ENCODE measurements at places on chromosomes 2 and 18.

DNA sequence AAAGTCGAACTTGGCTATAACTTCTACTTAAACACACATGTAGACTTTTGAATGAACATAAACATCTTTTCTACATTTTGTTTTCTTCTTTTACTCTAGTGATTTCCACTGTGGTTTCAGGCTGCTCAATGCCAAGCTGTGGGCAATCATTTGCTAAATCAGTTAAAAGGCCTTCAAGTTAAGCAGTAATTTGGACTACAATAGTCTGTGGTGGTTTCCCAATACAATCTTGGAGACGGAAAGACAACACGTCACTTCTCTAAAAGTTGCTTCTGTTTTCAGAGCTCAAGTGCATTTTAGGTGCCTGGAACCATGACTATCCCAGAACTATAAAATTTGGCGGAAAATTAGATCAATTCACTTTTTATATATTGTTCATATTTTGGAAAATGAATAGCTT lies 69.4 kb downstream of the TXNL1 start:
- no peak for DNase-seq

GRCh38 chr2:168157926-168158325 lies 89.5 kb downstream of the STK39 start:
- no peak for DNase-seq

DNA sequence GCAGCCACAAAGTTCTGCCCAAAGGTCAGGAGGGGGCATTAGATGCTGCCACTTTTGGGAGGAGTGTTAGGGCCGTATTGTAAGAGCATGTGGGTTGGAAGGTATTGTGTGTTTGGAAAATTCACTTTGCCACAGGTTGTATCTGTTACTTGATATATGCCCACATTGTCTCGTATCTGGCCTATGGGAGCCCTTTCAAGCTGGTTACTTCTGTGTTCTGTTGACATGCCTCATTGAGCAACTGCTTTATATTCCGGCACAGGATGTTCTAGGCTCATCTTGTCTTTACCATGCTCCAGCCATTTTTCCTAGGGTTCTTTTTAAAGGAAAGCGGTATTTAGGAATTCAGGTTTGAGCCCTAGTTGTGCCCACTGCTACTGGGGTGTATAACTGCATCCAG lies 6.0 kb downstream of the ADNP2 start:
- DNase-seq, result no peak

- DNase-seq, result no peak
Measured at GRCh38 chr2:63300835-63301234, 250.2 kb downstream of the OTX1 start.

DNA sequence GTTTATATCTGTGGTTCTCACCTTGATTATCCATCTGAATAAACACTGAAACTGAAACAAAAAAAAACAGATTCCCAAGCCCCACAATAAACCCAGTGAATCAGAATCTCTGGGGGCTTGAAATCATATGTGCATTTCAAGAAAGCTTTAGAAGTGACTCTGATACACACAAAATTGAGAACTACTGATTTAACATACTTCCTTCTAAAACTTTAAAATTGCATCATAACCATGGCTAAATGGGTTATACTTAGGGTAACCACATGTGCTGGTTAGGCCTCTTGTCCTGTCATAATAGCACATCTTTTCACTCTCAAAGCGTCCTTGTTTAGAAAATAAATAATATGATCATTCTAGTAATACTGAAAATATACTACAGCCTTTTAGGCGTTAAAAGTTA lies 100.9 kb downstream of the ATAD2B start:
- DNase-seq, result no peak

GRCh38 chr18:10100941-10101701 lies 187.3 kb downstream of the VAPA start:
- no peak for DNase-seq

GRCh38 chr2:72128843-72129227 lies 18.8 kb downstream of the CYP26B1 start:
- DNase-seq, result no peak

DNA sequence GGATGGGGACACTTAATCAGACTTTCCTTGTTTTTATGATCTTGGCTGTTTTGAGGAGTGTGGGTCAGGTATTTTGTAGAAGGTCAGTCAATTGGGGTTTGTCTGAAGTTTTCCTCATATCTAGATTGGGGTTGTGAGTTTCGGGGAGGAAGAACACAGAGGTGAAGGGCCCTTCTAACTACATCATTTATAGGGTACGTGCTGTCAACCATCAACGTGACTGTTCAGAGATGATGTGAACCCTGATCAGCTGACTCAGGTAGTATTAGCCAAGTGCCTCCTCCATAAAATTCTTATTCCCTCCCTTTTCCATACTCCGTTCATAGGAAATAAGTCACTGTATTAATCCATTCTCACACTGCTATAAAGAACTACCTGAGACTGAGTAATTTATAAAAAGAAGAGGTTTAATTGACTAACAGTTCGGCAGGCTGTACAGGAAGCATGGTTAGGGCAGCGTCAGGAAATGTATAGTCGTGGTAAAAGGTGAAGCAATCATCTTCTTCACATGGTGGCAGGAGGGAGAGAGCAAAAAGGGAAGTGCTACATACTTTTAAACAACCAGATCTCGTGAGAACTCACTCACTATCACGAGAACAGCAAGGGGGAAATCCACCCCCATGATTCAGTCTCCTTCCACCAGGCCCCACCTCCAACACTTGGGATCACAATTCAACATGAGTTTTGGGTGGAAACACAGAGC lies 547.1 kb upstream of the LINC00305 start:
- no peak for DNase-seq

DNA sequence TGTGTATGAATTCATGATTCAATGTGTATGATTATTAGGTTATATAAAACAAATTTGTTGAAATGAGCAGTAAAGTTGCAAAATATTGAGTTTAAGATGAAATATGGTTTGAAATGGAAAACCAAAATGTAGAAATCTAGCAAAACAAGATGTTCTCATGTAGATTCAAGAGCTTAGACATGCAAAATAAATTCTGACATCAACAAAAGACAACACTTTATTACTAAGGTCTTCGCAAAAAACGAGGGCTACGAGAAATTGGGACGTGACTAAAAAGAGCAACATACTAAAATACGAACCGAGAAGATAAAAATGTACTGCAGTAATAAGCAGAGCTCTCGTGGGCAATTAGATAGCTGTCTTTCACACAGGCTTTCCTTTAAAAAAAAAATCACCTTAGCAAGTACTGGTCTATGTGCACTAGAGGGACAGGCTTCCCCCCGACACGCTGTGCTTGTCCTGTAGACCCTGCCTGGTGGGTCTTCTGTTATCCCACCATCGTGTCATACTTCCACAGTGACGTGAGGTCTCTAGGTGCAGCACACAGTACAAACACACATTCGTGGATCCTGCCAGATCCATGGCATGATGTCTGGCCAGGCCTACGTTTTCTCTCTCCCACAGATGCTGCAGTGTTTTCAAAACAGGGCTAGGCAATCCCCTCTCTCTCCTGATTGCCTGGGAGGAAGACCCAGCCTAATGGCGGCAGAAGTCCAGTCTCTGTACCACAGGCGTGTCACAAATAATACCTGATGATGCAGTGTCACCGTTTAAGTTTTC lies 240.8 kb downstream of the TCF4 start:
- DNase-seq, result no peak

GRCh38 chr18:2002604-2003003 lies 568.7 kb downstream of the METTL4 start:
- DNase-seq, result no peak

DNA sequence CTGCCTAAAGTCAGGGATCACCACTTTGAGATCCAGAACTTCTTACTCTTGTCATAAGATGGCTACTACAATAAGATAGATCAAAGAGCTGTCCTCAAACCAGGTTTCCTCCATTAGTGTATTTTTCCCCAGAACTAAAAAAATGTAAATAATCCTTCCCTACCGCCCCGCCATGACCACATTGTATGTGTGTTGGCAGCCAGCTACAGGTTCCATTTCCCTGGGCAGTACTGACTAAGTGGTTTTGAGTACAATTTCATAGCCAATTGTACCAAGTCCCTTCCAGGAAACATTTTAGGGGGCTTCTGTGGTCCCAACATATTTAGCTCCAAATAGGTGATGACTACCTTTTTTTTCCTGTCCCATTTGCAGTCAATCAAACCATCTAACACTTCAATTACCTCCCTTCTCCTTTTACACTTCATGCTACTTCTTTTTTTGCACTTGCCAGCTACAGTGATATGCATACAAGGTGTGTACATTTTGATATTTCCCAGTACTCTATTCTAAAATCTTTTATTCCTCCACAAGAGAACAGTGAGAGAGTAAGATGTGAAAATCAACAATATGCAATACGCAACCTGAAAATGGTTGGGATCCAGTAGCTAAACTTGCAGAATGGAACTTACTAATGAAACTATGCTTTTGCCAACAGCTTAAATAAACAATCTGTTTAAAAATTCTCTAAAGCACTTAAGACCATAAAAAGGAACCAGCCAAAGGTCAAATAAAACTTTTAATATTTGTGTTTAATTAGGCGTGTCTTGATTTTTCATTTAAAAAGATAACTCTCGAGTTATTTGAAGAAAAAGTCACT lies 3.9 kb downstream of the PUM2 start:
- DNase-seq, result no peak

GRCh38 chr18:424071-424661 lies 76.3 kb downstream of the COLEC12 start:
- no peak for DNase-seq

GRCh38 chr2:232891621-232892071 lies 21.6 kb downstream of the SNORC start:
- DNase-seq, result no peak

DNA sequence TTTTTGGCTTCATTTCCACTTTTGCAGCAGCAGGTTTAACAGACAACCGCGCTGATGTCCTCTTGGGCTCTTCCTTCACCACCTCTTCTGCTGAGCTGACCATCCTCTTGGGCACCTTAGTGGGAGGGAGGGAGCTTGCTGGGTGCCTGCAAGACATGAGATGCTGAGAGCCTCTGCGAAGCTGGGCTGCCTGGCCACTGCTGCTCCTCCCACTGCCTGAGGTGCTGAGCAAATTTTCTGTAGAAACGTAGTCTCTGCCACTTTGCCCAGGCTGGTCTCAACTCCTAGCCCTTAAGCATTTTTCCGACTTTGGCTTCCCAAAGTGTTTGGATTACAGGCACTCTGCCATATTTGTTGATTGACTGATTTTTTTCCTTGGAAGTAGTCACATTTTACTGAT lies 422.2 kb upstream of the MC4R start:
- DNase-seq, result no peak

DNA sequence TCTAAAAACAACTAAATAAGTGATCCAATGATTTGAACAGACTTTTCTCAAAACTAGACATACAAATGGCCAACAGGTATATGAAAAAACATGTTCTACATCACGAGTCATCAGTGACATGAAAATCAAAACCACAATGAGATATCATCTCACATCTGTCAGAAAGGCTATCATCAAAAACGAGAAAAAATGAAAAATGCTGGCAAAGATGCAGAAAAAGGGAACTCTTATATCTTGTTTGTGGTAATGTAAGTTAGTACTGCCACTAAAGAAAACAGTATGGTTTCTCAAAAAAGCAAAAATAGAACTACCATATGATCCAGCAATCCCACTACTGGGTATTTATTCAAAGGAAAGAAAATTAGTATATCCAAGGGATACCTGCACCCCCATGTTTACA lies 255.3 kb upstream of the FBXO11 start:
- DNase-seq, result no peak

GRCh38 chr2:40435426-40436092 lies 16.3 kb downstream of the SLC8A1 start:
- DNase-seq, result no peak

GRCh38 chr18:6776188-6776587 lies 46.7 kb downstream of the ARHGAP28 start:
- DNase-seq, result no peak

DNA sequence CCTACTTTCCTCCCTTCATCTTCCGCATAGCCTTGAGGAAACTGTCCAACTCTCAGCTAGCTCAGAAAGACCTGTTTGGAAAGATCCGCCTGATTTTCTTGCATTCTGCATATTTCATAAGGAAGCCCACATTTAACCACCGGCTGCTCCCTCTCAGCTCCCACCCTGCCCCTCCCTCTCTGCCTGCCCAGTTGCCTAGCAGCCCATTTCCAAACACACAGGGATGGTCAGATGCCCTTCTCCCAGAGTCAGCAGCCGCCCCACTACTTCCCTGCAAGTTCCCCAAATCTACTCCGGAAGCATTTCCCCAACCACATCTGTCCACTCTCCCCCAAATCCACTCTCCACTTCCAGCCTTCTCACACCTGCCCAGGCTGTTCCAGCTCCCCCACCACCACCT lies 96.0 kb downstream of the TNS1 start:
- no peak for DNase-seq

- DNase-seq, result no peak
Measured at GRCh38 chr2:188189356-188189755, 102.3 kb upstream of the GULP1 start.

- DNase-seq, result no peak
Measured at GRCh38 chr2:119849838-119850565, 90.3 kb downstream of the PTPN4 start.

- no peak for DNase-seq
Measured at GRCh38 chr2:120561379-120562035, 174.2 kb upstream of the GLI2 start.

GRCh38 chr2:230578106-230578505 lies 134.5 kb upstream of the CAB39 start:
- no peak for DNase-seq

GRCh38 chr18:33585431-33585775 lies 7.4 kb downstream of the ASXL3 start:
- DNase-seq, result no peak

DNA sequence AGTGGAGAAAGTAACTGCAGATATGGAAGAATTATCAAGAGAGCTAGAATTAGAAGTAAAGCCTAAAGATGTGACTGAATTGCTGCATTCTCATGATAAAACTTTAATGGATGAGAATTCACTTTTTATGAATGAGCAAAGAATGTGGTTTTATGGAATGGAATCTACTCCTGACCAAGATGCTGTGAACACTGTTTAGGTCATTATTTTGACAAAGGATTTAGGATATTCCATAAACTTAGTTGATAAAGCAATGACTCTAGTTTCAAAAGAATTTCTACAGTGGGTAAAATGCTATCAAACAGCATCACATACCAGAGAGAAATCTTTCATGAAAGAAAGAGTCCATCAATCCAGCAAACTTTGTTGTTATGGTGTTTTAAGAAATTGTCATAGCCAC lies 1317.7 kb upstream of the ACVR2A start:
- DNase-seq, result no peak
